ENCODE measurements at places on chromosomes 4 and X.
A peak's percentile ranks its signal among the peaks of the same experiment; 100 is the strongest.

GRCh38 chr4:121822796-121823504 is 733 bp downstream of the CCNA2 start:
- DNase-seq: no peak

GRCh38 chr4:119835613-119835910 is 207.0 kb upstream of the PDE5A start:
- DNase-seq: peak; percentile 2

DNA sequence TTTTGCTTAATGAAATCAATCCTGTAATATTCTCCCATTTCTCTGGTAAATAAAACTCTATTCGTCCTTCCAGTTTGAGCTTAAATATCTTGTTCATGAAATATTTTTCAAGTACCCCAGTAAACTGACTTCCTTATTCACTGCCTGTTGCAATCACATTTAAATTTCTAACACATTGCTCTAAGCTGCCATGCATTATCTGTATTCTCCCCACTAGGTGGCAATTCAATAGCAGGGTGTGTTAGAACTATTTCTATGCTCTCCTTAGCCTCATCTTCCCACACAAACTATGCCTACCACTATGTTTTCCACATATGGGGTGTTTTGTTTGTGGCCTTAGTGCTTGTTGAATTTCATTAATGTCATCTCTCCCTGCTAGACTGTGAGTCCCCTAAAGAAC is 377.1 kb upstream of the HS3ST1 start:
- DNase-seq: no peak

DNA sequence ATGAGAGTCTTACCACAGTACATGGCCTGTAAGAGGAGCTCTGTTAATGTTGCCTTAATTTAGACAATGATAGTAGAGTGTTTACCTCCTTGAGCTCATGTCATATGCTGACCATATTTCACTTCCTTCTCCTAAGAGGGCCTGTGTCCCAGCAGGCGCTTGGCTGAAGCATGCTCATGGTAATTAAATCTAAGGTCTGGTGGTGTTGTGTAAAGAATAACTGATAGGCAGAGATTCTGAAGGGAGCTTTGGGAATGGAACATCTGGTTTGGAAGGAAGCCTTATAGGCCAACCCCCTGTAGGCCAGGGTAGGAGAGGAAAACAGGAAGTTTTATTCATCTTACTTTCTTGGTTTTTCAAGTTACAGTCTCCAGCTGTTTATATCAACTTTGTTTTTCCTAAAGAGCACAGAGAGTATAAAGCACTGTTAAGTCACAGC is 300.2 kb downstream of the USP46 start:
- DNase-seq: peak; percentile 18

DNA sequence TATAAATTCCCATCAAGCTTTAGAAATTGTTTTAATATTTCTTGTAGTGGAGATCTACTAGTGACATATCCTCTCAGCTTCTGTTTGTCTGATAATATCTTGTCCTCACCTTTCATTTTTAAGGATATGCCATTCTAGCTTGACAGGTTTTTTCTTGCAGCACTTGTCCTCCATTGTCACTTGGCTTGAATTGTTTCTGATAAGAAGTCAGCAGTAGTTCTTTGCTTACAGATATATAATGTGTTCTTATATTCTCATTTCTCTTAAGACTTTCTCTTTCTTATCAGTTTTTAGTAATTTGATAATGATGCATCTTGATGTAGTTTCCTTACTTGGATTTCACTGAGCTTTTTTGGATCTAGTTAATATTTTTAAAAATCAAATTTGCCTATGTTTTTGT is 120.6 kb upstream of the NUDT6 start:
- no peak for DNase-seq

DNA sequence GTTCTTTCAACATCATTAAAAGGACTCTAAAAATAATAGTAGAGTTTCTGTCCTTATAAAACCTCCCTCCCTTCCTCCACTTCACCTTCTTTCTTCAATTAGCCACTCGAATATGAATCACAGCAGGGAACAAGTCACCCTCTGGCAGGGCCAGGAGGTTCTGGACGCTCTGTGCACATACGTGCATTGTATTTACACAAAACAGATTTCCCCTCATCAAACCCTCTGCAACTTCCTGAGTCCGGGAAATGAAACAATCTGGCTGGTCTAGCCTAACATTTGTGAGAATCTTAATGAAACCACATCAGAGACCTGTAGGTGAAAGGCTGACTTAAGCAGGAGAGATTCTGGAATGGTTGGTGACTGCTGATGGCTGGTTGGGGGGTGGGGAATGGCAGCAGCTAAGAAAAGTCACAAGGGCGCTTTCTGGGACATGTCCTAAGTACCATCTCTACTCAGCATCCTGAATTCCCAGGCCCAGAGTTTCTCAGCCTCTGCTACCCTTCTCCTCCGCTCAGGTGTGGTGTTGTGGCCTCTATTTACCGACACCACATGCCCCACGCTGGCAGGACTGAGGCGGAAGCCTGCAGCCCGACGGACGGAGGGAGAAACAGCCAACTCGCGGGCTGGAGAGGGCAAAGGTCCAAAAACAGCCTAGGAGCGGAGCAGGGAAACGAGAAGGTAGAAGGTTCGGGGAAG is 1.0 kb downstream of the ZDHHC9 start:
- no peak for DNase-seq

DNA sequence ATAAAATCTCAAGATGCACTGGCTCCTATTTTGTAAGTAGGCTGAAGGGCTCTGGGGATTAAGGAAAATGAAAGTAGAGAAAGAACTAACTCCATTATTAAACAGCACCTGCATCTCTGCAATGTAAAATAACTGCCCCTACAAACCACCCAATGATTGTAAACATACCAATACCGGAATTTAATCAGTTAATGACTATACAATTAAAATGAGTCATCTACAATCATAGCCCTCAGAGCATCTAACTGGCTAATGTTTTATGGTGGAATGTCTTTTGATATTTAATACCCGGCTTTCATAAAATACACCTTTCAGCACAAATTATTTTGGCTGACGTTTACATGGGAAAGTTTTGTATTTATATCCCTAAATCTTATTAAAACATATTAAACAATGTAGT is 142.3 kb downstream of the PAPSS1 start:
- no peak for DNase-seq

- DNase-seq: no peak
Observed at GRCh38 chr4:30950737-30951136, 230.6 kb downstream of the PCDH7 start.

GRCh38 chr4:180330521-180330920 is 1912.7 kb upstream of the TENM3 start:
- DNase-seq: no peak

- DNase-seq: peak; percentile 43
Observed at GRCh38 chrX:72003811-72004750, 93.4 kb downstream of the NHSL2 start.

- DNase-seq: no peak
Observed at GRCh38 chr4:2084316-2084715, 25.2 kb downstream of the NAT8L start.

Measured in right kidney (tissue), 9 donors.